ENCODE measurements at places on chromosomes 16 and 17. TPM values are rescaled to one million over a fixed set of nuclear protein-coding genes. Genes with fewer than 3 reads are reported as not detected.

GRCh38 chr17:68566442-68566738, 34.8 kb downstream of the FAM20A start:
- DNase-seq = no peak

- DNase-seq = peak; percentile 41
Observed at GRCh38 chr17:76365256-76365903, 11.7 kb upstream of the PRPSAP1 start.

The EIF4A3 gene
- total RNA-seq = 93.8 TPM

The PLD6 gene
- total RNA-seq = 0.14 TPM

DNA sequence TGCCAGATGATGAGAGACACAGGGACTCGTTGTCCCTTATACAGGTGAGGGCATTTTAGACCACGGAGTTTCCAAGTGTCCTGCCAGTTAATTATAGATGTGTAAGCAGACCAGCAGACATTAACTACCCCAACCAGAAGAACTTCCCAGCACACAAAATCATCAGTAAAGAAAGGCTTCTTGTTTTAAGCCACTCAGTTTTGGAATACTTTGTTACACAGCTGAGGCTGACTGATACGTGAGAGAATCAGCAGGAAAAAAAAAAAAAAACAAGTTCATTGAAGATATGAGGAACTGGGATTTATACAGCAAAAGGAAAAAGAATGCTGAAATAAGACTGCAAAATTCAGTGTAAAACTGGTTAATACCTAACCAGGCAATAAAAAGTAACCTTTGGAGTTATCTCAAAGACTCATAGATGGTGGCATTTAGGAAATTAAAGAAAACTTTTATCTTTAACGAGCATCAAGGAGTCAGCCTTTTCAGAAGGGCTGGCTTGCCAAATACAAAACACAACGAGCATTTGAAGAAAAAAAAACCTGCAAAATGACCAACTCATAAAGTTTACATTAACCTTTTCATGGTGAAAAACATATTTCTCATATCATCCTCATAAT, 28.1 kb downstream of the TMEM238L start:
- DNase-seq = no peak

- DNase-seq = no peak
Observed at GRCh38 chr17:15662681-15663080, 21.4 kb downstream of the TRIM16 start.

- DNase-seq = no peak
Observed at GRCh38 chr16:667113-667779, 686 bp upstream of the RHOT2 start.

- DNase-seq = no peak
Observed at GRCh38 chr17:64787921-64788271, 125.8 kb upstream of the SMURF2 start.

The SRL gene
- total RNA-seq = not detected

- no peak for DNase-seq
Observed at GRCh38 chr16:54487933-54488332, 201.3 kb upstream of the IRX3 start.

DNA sequence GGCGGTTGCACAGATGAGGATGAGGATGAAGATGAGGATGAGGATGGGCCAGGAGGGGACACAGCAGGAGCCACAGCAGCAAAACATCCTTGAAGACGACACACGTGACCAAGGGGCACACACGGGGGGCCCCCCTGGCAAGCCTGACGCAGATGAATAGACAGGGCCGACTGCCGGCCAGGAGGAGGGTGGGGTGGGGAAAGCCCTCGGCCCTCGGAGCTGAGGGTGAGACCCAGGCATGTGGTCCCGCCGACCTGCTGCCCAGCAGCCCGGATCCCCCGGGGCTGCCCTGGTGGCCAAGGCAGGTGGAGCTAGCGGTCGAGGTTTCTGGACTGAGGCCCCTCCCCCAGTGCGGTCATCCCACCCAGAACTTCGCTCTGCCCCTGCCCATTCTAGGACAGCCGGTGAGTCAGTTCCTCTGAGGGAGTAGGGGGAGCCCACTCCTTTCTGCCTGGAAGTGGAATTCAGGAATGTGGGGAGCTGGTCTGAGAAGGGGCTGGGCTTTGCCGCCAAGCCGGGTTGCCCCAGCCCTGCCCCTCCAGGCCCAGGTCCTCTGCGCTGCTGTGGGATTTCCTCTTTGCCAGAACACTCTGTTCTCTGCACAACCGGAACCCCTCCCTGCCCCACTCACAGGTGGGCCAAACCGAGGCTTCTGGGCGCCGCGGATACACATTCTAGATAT, 9.9 kb downstream of the CYGB start:
- peak; percentile 50 for DNase-seq

- DNase-seq = no peak
Observed at GRCh38 chr16:70157105-70157476, 16.5 kb upstream of the CLEC18C start.

GRCh38 chr16:52526830-52527229, 20.1 kb downstream of the TOX3 start:
- DNase-seq = no peak

Data from Karpas-422 (cell line).